ENCODE measurements at places on chromosomes 3 and 15. TPM values are rescaled to one million over a fixed set of nuclear protein-coding genes. Genes with fewer than 3 reads are reported as not detected.

The OSTN gene
- not detected for total RNA-seq

The PIK3CA gene
- total RNA-seq: 7.2 TPM

The ZMYND10 gene
- 1.0 TPM for total RNA-seq

The TBCCD1 gene
- total RNA-seq: 5.8 TPM

The NMNAT3 gene
- 1.7 TPM for total RNA-seq

The IGSF11 gene
- total RNA-seq: 5.1 TPM

The POMGNT2 gene
- 6.0 TPM for total RNA-seq

The UBA7 gene
- 0.37 TPM for total RNA-seq

The LMOD3 gene
- total RNA-seq: not detected

The CHRNB4 gene
- 1.3 TPM for total RNA-seq

The ACVR2B gene
- total RNA-seq: 1.4 TPM

The MED12L gene
- 0.41 TPM for total RNA-seq

The TOPAZ1 gene
- not detected for total RNA-seq

The ADAMTS17 gene
- total RNA-seq: not detected

The GOLGA8N gene
- 1.3 TPM for total RNA-seq

The SMAD6 gene
- total RNA-seq: 32.9 TPM

The LZTFL1 gene
- total RNA-seq: 19.0 TPM

The PAK6 gene
- total RNA-seq: 0.30 TPM

The GOLGA8Q gene
- 0.09 TPM for total RNA-seq

The RASGRP1 gene
- total RNA-seq: 0.35 TPM

The TF gene
- 0.59 TPM for total RNA-seq

The TWF2 gene
- 69.4 TPM for total RNA-seq

The AP3B2 gene
- 0.77 TPM for total RNA-seq

The DUOXA2 gene
- not detected for total RNA-seq

The RBMS3 gene
- 1.2 TPM for total RNA-seq

The RBP2 gene
- total RNA-seq: not detected

The CD200R1L gene
- total RNA-seq: not detected

The CHRNA7 gene
- total RNA-seq: 3.2 TPM

The SRGAP3 gene
- total RNA-seq: 0.92 TPM

The LRRN1 gene
- not detected for total RNA-seq

The AQP9 gene
- total RNA-seq: 0.05 TPM

The SLC9C1 gene
- not detected for total RNA-seq

The LRRC3B gene
- not detected for total RNA-seq

The MYL3 gene
- total RNA-seq: 0.16 TPM

The CPEB1 gene
- total RNA-seq: 3.3 TPM

The ANKRD34C gene
- not detected for total RNA-seq

The MNS1 gene
- 2.4 TPM for total RNA-seq

The SV2B gene
- total RNA-seq: 0.29 TPM

The CFAP100 gene
- total RNA-seq: not detected

The HRH1 gene
- total RNA-seq: 6.1 TPM

The GOLGA8J gene
- total RNA-seq: not detected

The NXPE3 gene
- 22.7 TPM for total RNA-seq

The MRPL47 gene
- 46.4 TPM for total RNA-seq

The LRTM1 gene
- total RNA-seq: not detected

The SGO1 gene
- 15.8 TPM for total RNA-seq

The POLQ gene
- total RNA-seq: 6.7 TPM

The TIGIT gene
- not detected for total RNA-seq

The MME gene
- not detected for total RNA-seq

The AGTR1 gene
- total RNA-seq: 0.59 TPM

The C3orf49 gene
- total RNA-seq: not detected

The MST1R gene
- total RNA-seq: 5.3 TPM

The GP5 gene
- total RNA-seq: 0.02 TPM

The IL12A gene
- total RNA-seq: 1.3 TPM

The ABI3BP gene
- total RNA-seq: 1.8 TPM

The COLQ gene
- 0.24 TPM for total RNA-seq

The ATR gene
- 11.1 TPM for total RNA-seq

The CCR8 gene
- not detected for total RNA-seq

The IL1RAP gene
- total RNA-seq: 4.0 TPM

The SEMA3G gene
- total RNA-seq: 0.11 TPM

All from A549 treated with dexamethasone at 1 μM for 4 hours (cell line).